ENCODE measurements at places on chromosomes 3 and 15.

DNA sequence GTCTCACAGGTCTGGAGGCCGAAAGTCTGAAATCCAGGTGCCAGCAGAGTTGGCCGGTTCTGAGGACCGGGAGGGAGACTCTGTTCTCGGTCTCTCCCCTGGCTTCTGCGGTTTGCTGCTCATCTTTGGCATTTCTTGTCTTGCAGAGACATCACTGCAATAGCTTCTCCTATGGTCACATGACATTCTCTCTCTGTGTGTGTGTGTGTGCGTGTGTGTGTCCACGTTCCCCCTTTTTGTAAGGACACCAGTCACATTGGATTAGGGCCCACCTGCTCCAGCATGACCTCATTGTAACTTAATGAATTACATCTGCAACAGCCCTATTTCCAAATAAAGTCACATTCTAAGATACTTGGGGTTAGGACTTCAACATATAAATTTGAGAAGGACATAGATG, 12.4 kb upstream of the ATP10A start:
- DNase-seq = no peak

DNA sequence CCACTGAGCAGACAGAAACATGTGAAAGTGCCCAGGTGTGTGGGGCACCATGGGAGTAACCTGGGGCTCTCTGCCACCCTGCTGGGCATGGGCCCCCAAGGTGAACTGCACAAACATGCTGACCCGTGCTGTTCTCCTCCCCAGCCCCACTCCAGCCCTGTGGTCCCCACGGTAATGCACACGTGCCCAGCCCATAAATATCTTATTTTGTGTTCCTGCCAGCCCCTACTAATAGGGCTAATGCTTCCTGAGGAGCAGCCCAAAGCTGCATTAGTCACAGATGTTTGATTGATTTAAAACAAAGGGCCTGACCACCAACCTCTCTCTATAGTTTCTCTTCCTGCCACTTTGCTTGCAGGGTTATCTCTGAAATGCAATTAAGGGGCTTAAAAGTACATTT, 95.4 kb downstream of the ABHD5 start:
- DNase-seq = no peak

GRCh38 chr3:73580343-73580742, 44.4 kb downstream of the PDZRN3 start:
- DNase-seq = no peak

DNA sequence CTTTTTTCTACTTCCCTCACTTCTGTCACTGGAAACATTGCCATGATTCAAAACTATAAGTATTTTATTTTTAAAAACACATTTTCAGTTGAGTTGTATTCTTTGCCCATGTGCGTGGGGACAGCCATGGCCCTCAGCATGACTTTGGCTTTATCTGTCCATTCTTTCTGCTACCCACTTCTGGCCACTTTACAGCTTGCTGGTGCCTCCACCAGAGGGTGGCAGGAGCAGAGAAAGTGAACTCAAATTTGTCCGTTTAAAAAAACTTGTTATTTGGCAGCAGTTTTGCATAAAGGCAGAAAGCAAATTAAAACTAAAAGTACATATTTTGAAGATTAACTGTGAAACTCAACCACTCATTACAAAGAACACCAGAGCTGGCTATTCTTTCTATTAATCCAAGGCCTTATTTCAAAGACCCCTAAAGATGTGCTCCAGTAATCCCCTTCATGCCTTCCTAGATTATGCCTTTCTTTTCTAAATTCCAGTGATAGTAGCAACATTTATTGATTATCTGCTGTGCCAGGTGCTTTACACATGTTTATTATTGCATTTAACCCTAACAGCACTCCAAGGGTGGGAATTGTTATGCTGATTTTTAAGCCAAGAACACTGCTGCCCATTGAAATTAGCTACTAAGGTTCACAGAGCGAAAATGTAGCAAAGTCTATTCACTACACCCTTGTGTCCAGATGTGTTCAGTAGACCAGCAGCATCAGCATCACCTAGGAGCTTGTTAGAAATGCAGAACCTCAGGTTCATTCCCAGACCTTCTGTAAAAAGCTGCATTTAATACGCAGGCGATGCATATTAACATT, 134.8 kb downstream of the THRB start:
- no peak for DNase-seq

DNA sequence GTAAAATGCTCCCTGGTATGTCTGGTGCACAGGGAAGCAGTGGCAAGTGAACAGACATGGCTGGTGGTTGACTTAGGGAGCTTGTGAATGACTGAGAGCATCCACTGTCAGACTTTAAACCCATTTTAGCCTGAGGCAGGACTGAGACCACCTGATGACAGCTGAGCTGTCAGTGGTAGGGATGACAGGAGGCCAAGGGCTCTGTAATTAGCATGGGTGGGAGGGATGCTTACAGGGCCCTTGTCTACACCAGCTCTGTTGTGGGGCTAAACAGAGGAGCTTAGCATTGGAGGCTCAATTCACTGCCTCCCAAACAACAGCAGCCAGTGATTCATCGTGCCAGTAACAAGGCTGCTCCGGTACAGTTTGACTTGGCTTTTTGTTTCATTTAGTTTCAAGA, 169.4 kb downstream of the CHST2 start:
- DNase-seq = no peak

DNA sequence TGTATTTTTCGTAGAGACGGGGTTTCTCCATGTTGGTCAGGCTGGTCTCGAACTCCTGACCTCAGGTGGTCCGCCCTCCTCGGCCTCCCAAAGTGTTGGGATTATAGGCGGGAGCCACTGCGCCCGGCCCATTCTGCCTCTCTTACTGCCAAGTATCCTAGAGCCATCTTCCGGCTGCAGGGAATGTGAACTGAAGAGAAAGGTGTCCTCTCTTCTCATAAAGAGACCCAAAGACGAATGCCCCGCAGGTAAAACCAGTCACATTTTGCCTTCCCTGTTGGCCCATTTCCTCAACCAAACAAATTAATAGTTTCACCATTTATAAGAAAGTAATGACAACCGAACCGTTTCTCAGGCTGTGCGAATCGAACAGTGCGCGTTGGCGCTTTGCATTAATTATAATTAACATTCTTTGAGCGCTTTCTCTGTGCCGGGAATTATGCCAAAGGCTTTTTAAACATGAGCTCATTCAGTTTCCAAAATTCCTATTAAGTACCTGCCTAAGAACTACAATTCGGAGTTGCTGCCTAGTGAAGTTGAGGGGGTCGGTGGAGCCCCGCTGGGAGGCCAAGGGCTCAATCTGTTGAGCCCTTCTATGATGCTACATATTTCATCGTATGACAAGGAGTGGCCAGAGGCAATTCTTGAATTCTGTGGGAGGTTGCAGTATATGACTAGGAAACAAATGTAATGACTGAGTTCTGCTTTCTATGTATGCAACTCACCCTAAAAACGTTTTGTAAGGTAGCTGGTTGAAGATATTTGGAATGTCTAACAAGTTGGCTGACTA, 819 bp upstream of the RPL24 start:
- no peak for DNase-seq
